ENCODE measurements at places on chromosomes 4 and X. TPM values are rescaled to one million over a fixed set of nuclear protein-coding genes. Genes with fewer than 3 reads are reported as not detected.

GRCh38 chrX:44698357-44698756, 145.5 kb upstream of the DUSP21 start:
- DNase-seq: no peak
- H3K27me3 ChIP-seq: no peaks in the 10 kb centered on the region
- no peaks in the 10 kb centered on the region for H3K36me3 ChIP-seq
- no peak overlapping the region for H3K27ac ChIP-seq
- H3K4me3 ChIP-seq: no peak overlapping the region
- H3K4me1 ChIP-seq: no peaks in the 10 kb centered on the region

GRCh38 chr4:124711471-124712371, 811 bp downstream of the ANKRD50 start:
- peak overlapping the region; percentile 96 for H3K27ac ChIP-seq
- no peaks in the 10 kb centered on the region for H3K27me3 ChIP-seq
- no peak for DNase-seq
- no peaks in the 10 kb centered on the region for H3K36me3 ChIP-seq
- peak overlapping the region; percentile 62 for H3K4me3 ChIP-seq

GRCh38 chr4:36241771-36242170, 2.5 kb downstream of the ARAP2 start:
- no peak for DNase-seq
- no peaks in the 10 kb centered on the region for H3K4me1 ChIP-seq
- H3K4me3 ChIP-seq: peak overlapping the region; percentile 87
- no peaks in the 10 kb centered on the region for H3K27me3 ChIP-seq

Gene PRKG2
- not detected for total RNA-seq

DNA sequence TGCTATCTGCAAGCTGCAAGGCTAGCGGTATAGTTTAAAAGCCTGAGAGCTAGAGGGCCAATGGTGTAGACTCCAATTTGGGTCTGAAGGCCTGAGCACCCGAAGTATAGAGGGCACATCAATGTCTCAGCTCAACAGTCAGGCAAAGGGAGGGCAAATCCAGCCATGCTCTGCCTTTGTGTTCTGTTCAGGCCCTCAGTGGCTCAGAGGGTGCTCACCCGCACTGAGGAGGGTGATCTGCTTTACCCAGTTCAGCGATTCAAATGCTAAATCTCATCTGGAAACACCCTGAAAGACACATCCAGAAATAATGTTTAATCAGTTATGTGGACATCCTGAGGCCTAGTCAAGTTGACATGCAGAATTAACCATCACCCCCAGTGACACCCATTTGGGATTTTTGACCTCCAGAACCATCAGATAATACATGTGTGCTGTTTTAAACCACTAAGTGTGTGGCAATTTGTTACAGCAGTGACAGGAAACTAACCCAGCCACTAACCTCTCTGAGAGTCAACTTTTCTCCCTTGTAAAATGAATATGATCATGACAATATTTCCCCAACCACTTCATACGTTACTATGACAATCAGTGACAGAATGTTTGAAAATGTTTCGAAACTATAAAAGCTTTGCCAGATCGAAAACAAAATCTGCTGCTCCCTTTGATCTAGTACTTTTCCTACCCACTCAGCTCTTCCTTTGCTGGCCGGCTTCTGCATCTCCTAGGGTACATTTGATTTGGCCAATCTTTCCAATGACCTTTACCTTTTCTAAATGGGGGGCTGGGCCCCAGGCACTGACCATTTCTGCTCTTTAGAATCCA, 8.4 kb upstream of the TBL1X start:
- no peaks in the 10 kb centered on the region for H3K36me3 ChIP-seq
- no peak overlapping the region for H3K27ac ChIP-seq
- no peaks in the 10 kb centered on the region for H3K4me1 ChIP-seq
- H3K4me3 ChIP-seq: no peak overlapping the region
- no peaks in the 10 kb centered on the region for H3K27me3 ChIP-seq
- no peak for DNase-seq

GRCh38 chr4:4637710-4638109, 95.9 kb upstream of the STX18 start:
- H3K4me1 ChIP-seq: no peaks in the 10 kb centered on the region
- DNase-seq: no peak
- H3K27ac ChIP-seq: no peak overlapping the region
- no peak overlapping the region for H3K4me3 ChIP-seq
- H3K27me3 ChIP-seq: no peaks in the 10 kb centered on the region

DNA sequence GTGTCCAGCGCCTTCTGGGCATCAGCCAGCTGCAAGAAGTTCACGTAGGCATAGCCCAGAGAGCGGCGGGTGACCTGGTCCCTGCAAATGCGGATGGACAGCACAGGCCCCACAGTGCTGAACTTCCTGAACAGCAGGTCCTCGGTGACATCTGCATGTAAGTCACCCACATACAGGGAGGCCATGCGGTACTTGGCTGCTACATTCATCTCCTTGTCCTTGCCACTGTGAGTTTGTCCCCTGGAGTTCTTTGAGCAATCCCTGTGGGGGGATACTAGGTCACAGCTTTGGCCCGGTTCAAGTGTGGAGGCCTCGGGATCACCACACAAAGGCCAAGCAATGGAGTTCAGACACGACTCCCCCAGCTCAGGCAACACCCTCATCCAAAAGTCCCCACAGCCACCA, 776 bp downstream of the PABPC4L start:
- DNase-seq: no peak
- no peaks in the 10 kb centered on the region for H3K36me3 ChIP-seq
- H3K4me1 ChIP-seq: peaks cover 7% of the 10 kb centered on the region
- no peaks in the 10 kb centered on the region for H3K27me3 ChIP-seq
- H3K27ac ChIP-seq: peak overlapping the region; percentile 73

- H3K27me3 ChIP-seq: no peaks in the 10 kb centered on the region
- no peak overlapping the region for H3K27ac ChIP-seq
- no peak for DNase-seq
- H3K36me3 ChIP-seq: no peaks in the 10 kb centered on the region
Measured at GRCh38 chr4:3414421-3415279, 27.1 kb upstream of the HGFAC start.

DNA sequence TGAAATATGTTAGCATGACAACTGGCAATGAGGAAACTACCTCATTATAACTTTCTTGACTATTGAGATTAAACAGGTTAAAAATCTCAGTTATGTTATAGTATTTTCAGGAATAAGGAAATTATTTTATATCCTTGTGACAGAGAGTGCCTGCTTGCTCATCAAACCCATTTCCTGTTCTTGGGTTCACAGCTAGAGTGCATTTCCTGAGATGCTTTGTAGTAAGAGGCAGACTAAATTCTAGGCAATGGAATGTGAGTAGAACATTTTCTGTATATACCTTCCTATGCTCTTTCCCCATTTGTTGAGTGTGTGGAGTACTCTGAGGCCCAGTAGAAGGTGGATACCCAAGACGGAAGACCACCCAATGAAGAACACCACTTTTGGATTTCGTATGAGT, 96.9 kb upstream of the CASK start:
- no peak overlapping the region for H3K27ac ChIP-seq
- no peak overlapping the region for H3K4me3 ChIP-seq
- no peaks in the 10 kb centered on the region for H3K36me3 ChIP-seq
- no peaks in the 10 kb centered on the region for H3K27me3 ChIP-seq
- DNase-seq: no peak

Gene IL1RAPL1
- total RNA-seq: not detected

Gene PDGFC
- total RNA-seq: 61.5 TPM

DNA sequence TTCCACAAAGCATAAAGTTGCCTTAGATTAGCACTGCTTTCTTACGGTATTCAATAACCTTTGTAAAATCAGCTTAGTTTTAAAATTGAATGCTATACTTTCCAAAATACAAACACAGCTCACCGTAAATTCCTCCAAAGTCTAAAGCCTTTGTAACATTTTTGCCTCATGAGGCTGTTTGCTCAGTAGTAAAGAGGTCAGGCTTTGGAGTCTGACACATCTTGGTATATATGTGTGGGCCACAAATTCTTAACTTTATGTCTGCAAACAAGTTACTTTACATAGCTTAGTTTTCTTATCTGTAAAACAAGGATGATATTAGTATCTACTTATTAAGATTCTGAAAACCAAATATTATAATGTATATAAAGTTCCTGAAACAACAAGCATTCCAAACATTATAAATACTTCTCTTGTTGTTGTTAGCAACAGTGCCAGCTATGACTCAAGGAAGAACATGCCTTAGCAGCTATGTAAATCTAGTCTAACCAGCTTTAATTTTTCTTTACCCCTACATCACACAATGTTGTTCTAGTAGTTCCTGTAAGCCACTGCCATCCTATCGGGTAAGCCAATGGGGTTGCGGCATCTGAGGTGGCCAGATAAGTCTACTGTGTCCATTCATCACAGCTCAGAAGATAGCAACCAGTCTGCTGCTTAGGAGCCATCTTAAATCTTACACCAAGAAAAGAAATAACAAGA, 709.0 kb downstream of the KLHL13 start:
- no peak for DNase-seq
- no peaks in the 10 kb centered on the region for H3K36me3 ChIP-seq
- H3K4me1 ChIP-seq: no peaks in the 10 kb centered on the region

DNA sequence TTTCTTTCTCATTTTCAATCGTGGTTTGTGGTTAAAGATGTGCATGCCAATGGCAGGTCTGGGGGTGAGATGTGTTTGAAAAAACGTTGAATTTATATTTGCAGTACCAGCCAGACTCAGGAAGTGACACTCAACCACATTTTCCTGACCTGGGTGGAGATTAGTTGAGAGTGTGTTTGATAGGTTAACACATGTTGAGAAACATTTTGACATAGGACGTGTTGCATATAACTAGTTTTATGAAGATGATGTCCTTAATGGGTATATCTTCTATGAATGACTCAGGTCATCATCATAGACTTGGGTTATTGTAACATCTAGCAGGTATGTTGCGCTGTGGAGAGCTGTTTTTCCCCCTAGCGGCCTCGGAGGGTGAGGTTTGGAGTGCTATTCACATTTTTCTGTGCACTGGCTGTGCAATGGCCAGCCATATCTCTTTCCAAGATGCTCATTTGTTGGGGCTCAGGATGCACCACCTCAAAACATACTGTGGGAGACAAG, 21.7 kb upstream of the CD38 start:
- H3K36me3 ChIP-seq: no peaks in the 10 kb centered on the region
- DNase-seq: no peak
- no peak overlapping the region for H3K27ac ChIP-seq
- no peak overlapping the region for H3K4me3 ChIP-seq

DNA sequence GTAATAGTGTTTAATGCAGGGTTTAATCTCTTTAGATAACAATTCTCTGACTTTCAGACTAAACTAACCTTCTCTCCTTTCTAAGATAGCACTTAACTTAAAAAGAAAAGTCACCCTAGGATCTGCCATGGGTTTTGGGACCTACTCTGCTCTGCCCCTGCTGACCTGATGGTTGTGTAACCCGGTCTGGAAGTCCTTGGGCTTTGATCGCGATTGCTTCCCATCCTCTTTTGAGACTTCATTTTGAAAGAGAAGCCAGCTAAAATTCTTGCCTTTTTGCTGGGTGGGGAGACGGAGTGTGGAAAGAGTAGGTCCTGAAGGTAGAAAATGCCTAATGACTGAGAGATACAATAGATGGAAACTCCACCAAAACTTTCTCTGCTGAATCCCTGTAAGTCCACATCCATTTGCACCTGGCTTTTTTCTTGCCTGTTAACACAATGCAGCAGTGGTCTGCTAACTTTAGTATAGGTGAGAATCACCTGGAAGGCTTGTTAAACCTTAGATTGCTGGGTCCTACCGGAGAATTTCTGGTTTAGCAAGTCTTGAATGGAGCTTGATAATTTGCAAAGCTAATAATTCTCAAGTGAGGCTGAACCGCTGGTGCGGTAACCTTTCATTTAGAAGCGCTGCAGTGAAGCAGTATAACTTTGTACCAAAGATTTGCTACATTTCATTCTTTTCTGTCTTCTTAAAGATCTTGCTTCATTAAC, 45.6 kb upstream of the CCSER1 start:
- H3K4me1 ChIP-seq: no peaks in the 10 kb centered on the region
- DNase-seq: no peak
- H3K27me3 ChIP-seq: no peaks in the 10 kb centered on the region
- no peaks in the 10 kb centered on the region for H3K36me3 ChIP-seq
- no peak overlapping the region for H3K27ac ChIP-seq

DNA sequence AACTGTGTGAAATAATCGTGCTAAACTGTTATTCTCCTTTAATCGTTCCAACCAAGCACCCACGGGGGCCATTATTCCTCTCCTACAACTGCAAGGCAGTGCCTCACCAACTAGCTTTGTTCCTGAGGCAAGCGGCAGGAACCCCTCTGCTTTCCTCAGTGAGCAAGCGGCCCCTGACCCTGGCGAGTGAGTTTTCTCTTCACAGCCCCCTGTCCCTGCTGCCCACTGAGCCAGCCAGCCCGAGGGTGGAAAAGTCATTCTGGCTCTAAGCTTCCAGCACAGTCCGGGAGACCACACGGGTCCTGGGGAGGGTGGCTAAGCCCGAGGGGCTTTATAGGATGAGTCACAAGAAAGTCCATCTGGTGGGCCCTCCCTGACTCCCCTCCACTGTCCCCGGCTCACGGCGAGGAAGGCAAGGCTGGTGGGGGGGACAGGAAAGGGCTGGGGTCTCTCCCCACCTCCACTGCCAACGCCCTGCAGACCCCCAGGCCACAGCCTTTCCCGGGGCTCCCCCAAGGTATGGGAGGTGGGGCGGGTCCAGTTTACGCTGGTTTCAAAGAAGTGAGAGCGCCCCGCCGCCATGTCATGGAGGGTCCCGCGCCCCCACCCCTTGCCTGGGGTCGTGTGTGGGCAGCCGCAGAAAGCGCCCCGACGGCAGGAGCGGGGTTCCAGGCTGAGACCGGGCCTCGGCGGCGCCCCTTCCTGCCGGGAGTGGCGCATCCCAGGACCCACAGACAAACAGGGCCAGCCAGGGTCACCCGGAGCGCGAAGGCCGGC, 45.0 kb downstream of the CPLX1 start:
- peak overlapping the region; percentile 89 for H3K27ac ChIP-seq
- peaks cover 13% of the 10 kb centered on the region for H3K4me1 ChIP-seq
- no peak for DNase-seq
- no peaks in the 10 kb centered on the region for H3K27me3 ChIP-seq

Gene SLC38A5
- total RNA-seq: 5.0 TPM

GRCh38 chr4:143133977-143134376, 50.7 kb upstream of the USP38 start:
- no peak overlapping the region for H3K4me3 ChIP-seq
- no peaks in the 10 kb centered on the region for H3K27me3 ChIP-seq
- H3K36me3 ChIP-seq: no peaks in the 10 kb centered on the region
- DNase-seq: no peak
- H3K4me1 ChIP-seq: no peaks in the 10 kb centered on the region

DNA sequence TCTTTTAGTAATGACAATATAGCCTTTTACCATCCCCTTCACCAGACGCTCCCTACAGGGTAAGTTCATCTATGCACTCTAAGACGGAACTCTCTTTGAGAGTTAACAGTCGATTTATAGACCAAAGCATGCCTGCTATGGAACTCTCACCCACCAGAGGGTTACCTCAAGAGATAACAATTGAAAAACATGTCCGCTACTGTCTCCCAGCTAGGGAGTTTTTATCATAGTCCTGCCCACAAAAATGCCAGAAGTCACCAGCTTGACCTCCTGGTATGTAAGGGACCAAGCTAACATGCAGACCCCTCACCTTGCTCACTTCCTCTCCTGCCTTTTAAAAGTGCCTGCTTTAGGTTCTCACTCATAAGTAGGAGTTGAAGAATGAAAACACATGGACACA, 16.7 kb upstream of the YTHDC1 start:
- no peaks in the 10 kb centered on the region for H3K36me3 ChIP-seq
- H3K27me3 ChIP-seq: no peaks in the 10 kb centered on the region
- H3K4me3 ChIP-seq: no peak overlapping the region
- H3K27ac ChIP-seq: no peak overlapping the region

Gene TASL
- total RNA-seq: not detected

Gene STBD1
- total RNA-seq: 5.5 TPM
